ENCODE measurements at places on chromosomes 4 and X.

- no peak for DNase-seq
Measured at GRCh38 chrX:56729152-56729850, at the start of gene NBDY. NBDY (plus strand) TSS chrX:56729243; CDS start chrX:56729354, 111 bp downstream.

DNA sequence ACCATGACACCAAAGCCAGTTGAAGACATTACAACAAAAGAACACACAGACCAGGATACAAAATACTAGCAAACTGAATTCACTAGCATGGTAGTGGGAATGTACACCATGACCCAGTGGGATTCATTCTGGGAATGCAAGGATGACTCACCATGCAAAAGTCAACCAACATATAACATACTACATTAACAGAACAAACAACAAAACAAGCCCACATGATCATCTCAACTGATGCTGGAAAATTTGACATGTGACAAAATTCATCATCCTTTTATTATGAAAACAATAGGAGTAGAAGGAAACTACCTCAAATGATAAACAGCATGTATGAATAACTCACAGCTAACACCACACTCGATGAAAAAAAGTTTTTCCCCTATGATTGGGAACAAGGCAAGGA, 190.2 kb downstream of the DCLK2 start:
- no peak for DNase-seq

DNA sequence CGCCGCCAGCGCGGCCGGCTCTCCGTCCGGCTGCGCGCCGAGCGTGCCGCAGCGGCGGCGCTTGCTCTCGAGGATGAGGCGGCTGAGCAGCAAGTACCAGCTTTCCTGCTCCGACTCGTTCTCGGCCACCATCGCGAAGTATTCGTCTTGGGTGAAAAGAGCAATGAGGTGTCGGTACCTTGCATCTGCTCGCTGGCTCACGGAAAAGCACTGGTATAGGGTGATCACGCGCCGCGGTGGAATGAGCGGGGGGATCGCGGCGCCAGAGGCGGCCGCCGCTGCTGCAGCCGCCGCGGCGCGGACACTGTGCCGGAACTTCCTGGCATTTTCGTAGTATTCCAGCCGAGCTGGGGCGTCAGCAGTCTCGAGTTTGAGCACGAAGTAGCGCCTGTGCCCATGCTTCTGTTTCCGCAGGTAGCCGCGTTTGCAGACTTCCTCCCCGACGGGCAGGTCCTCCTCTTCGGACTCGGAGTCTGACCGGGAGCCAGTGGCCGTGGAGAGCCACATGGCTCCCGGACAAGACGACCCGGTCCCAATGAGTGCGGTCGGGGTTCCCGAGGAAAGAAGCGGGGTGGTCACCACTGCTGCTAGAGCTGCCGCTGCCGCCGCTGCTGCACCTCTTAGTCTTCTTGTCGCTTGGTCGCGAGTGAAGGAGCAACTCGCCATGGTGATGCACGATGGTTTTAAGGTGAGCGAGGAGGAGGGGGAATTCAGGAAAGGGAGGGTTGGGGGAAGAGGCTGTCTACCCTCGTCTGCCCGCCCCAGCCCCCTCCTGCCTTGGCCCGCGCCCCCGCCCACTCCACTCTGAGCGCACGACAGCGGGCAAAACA, 469 bp downstream of the IRS4 start:
- DNase-seq = no peak

GRCh38 chr4:13528821-13529127, 15.5 kb downstream of the NKX3-2 start:
- DNase-seq = no peak

- DNase-seq = no peak
Measured at GRCh38 chrX:100083211-100083610, 326.9 kb downstream of the PCDH19 start.

- DNase-seq = peak; percentile 32
Measured at GRCh38 chr4:139950568-139950967, 203.4 kb downstream of the MAML3 start.

GRCh38 chr4:91958596-91958995, 345.2 kb upstream of the GRID2 start:
- DNase-seq = no peak

DNA sequence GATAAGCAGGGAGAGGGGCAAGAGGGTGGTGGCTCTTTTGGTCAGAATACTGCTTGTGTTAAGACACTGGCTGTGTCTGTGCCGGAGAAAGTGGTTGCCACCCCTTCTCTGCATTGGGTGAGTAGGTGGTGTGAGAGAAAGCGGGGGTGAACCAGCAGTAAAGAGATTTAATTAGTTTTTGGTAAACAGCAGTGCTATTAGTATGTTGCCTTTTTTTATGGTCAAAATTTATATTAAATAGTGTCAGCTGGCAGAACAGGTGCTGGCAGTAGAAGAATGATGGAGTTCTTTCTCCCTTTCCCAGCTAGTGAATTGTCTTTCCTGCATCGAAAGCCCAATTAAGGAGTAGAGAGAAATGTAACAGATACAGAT, 181.6 kb downstream of the LARP7 start:
- no peak for DNase-seq

- DNase-seq = no peak
Measured at GRCh38 chr4:183553601-183554345, 48.9 kb downstream of the ING2 start.

DNA sequence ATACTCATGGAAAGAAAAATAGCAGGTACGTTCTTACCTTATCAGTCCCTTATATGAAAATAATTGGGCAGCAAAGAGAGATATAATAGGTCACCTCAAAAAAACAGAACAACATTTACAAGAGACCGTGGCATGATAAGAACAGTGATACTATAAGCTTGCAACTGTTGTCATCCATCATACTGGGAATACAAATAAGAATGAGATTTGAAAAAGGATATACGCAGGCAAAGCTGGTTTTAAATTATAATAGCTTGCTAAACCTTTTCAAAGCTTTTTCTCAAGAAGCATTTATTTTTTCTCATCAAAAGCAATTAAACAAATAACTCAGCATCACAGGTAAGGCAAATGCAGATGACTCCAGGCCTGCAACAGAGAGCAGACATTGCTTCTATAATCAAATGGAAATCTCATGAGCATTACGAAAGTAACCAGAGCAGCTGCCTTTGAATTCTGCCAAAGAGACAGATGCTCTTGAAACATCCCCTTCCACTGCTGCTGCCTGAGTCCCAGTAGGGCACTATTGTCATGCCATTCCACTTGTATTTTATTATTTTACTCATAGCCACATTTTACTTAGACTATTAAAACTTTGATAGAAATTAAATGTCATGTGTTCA, 620.6 kb upstream of the GNPDA2 start:
- DNase-seq = no peak

- no peak for DNase-seq
Measured at GRCh38 chr4:188117631-188118324, 8.4 kb upstream of the TRIML2 start.

DNA sequence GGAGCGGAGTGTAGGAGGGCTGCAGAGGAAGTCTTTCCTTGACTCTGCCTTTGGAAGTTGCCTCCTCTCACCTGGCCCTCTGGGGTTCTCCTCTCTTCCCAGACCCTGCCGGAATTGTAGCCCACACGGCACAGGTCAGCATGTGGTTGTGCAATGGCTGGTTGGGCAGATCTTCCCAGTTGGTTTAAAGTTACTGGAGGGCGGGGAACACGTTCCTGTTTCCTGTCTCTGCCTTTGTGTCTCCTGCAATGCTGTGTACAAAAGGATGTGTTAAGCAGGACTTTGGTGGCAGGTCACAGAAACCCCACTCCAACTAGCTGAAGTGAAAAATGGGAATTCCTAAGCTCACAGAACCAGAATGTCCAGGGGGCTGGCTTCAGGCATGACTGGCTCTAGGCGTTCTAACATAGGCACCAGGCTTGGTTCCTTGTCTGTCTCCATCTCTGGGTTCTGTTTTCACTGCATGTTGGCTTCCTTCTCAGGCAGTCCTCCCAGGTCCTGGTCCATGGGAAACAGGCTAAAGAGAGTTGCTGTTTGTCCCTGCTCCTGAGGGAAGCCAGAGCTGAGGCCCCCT, 19.9 kb downstream of the SORCS2 start:
- DNase-seq = no peak

- DNase-seq = no peak
Measured at GRCh38 chr4:158236304-158237030, 26.2 kb downstream of the TMEM144 start.

DNA sequence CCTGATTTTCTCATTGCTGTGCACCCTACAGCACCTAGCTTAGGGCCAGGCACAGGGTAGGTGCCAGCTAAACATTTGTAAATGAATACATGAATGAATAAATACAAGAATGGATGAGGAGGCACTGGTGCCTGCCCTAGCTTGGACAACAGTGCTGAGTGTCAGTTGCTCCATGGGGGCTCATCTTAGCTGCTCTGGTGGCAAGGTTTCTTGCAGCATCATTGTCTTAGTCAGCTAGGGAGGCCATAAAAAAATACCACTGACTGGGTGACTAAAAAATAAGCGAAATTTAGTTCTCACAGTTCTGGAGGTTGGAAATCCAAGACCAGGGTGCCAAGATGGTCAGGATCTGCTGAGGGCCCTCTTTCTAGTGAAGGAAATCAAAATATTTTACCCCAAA, 31.2 kb downstream of the TMEM31 start:
- no peak for DNase-seq

GRCh38 chrX:29940750-29941149, 274.6 kb upstream of the MAGEB2 start:
- DNase-seq = no peak

DNA sequence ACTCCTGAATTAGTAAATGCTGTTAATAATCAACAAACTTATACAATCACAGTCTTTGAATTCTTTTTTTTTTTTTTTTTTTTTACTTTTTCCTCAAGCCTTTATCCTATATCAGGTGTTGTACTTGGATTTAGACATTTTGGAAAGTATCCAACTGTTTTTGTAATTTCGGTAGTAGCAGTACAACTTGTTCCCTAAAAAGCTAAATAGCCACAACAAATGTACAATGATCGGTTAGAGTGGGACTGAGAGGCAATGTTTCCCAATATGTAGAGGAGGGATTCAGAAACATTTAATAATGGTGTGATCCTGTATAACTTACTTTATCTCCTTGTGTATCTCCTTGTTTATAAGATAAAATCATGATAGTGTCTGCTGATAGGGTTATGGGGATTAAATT, 343.1 kb downstream of the GRID2 start:
- no peak for DNase-seq

GRCh38 chrX:44945736-44946135, 72.7 kb downstream of the KDM6A start:
- no peak for DNase-seq

GRCh38 chr4:177051473-177052060, 258.1 kb upstream of the NEIL3 start:
- DNase-seq = no peak

DNA sequence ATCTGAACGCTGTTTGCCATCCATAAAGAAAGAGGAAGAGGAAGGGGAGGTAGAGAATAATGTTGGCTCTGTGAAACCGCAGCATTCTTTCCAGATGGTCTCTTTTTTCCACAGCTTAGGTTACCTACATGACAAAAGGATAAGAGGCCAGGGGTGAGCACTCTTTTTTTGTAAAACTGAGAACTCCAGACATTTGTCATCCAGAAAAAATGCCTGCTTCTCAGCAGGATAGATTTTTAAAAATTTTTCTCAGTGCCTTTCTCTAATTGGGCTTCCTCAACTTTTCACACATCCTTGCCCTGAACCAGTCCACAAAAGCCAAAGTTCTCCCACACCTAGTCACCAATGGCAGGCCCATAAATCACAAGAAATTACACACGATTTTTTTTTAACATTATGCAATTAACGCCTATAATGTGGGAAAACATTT, 158.1 kb upstream of the TENM3 start:
- DNase-seq = no peak

GRCh38 chr4:180500154-180500553, 1743.0 kb upstream of the TENM3 start:
- DNase-seq = no peak

DNA sequence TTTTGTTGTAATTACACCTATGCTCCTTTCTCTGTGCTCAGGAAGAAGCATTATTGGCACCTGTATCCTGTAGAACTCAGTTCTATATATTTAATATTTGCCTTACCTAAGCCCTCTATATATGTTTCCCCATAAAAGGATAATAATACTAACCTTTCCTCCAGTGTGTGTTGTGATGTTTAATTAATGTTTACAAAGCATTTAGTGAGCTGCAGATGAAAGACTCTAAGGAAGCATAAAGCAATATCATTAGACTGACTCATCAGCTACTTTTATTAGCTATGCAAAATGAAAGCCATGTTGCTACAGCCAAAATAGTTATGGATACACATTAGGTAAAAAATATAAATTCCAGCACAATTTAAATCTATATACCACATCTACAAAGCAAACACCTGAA, 93.6 kb upstream of the PTPN13 start:
- DNase-seq = no peak

DNA sequence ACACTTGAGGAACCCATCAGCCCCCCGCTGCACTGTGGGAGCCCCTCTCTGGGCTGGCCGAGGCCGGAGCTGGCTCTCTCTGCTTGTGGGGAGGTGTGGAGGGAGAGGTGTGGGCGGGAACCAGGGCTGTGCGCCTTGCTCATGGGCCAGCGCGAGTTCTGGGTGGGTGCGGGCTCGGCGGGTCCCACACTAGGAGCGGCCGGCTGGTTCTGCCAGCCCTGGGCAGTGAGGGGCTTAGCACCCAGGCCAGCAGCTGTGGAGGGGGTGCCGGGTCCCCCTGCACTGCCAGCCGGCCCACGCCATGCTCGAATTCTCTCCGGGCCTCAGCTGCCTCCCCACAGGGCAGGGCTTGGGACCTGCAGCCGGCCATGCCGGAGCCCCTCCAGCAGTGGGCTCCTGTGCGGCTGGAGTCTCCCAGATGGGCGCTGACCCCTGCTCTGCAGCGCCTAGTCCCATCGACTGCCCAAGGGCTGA, 430.2 kb downstream of the FAT4 start:
- no peak for DNase-seq

GRCh38 chrX:24298191-24298590, 15.7 kb downstream of the SUPT20HL2 start:
- no peak for DNase-seq

DNA sequence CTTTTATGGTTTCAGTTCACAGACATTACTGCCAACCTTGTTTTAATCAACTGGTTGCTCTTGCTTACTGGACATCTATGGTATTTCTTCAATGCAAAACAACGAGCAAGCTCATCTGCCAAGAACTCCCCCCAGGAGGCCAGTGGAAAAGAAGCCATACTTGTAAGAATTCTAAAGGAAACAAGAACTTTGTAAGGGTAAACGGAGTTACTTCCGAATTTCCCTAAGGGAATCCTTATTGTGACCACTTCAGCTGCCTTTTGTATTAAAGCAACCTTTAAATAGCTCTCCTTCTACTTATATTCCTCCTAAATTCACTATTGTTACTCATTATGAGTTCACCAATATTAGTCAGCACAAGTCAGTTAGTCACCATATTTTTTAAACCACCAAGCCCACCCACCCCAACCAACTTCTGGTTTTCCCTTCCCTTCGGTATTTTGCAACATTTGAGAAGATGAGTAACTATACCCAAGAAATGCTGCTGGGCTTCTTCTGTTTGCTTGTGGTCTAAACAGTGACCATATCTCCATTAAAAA, 602.8 kb upstream of the DIPK2B start:
- no peak for DNase-seq

GRCh38 chr4:23938796-23939195, 48.9 kb upstream of the PPARGC1A start:
- DNase-seq = no peak

- DNase-seq = no peak
Measured at GRCh38 chr4:69858690-69859089, 1.3 kb downstream of the SULT1E1 start.
